ENCODE measurements at places on chromosomes 7 and 10. TPM values are rescaled to one million over a fixed set of nuclear protein-coding genes. Genes with fewer than 3 reads are reported as not detected.

Gene KCNMA1
- total RNA-seq = 103 TPM

Gene SYT15
- under 0.01 TPM for total RNA-seq

Gene NKX1-2
- not detected for total RNA-seq

Gene MCM10
- 0.83 TPM for total RNA-seq

Gene NPM3
- 95.3 TPM for total RNA-seq

Gene HMX2
- total RNA-seq = not detected

Gene SFXN4
- 17.7 TPM for total RNA-seq

Gene WDR11
- total RNA-seq = 89.5 TPM

Gene ANKRD22
- total RNA-seq = 0.17 TPM

Gene NKX2-3
- total RNA-seq = not detected

Gene STAG3
- 0.50 TPM for total RNA-seq

Gene TFPI2
- 14.4 TPM for total RNA-seq

Gene EMX2
- not detected for total RNA-seq

Gene ACTR1A
- total RNA-seq = 128 TPM

Gene HOGA1
- total RNA-seq = 1.5 TPM

Gene SCIN
- total RNA-seq = 0.17 TPM

Gene ARL5B
- 12.1 TPM for total RNA-seq

Gene LBX1
- total RNA-seq = under 0.01 TPM

Gene GNG11
- 27.2 TPM for total RNA-seq

Gene PARD3
- 46.4 TPM for total RNA-seq

Gene H2BK1
- total RNA-seq = not detected

Gene INA
- 0.50 TPM for total RNA-seq

Gene TUBB8
- total RNA-seq = not detected

Gene MBLAC1
- total RNA-seq = 2.5 TPM

Gene LCOR
- total RNA-seq = 15.7 TPM

Gene HEPACAM2
- total RNA-seq = under 0.01 TPM
